ENCODE measurements at places on chromosomes 6 and 20.

DNA sequence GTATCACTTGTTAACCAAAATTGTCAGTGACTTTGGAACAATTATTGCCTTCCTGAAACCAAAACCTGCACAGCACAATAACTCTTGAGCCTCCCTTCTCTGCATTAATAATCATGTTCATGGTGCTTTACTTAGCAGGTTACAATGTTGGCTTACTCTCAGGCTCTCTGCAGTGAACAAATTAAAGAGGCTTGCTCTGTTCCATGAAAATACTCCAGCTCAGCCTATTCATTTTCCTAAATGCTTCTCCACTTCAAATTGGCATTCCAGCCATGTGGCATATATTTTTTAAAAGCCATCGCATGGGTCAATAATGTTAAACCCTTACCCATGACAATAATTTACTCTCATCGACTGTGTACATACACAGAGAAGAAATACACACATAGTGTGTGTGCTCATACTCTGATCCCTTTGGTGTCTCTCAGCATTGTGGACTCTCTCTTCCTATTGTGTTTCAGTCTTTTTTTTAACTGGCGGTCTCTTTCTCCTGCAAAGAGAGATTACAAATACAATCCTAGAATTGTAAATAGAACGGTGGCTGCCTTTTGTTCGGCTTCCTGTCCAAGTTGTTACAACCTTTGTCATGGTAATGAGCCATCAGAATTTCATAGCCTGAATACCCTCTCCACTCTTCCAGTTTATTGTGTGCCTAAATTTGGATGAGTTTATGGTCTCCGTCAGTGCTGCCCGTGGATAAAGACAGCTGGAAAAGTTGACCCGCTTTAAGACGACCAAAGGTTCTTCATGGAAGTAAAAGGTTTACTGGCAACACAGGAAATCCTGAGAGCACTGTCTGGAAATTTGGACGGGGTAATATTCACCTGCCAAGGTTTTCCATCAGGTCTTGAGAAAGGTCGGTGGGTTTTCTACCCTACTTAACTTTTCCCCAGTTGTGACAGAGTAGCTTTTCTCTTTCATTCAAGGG, 263.6 kb downstream of the CD83 start:
- DNase-seq = no peak

DNA sequence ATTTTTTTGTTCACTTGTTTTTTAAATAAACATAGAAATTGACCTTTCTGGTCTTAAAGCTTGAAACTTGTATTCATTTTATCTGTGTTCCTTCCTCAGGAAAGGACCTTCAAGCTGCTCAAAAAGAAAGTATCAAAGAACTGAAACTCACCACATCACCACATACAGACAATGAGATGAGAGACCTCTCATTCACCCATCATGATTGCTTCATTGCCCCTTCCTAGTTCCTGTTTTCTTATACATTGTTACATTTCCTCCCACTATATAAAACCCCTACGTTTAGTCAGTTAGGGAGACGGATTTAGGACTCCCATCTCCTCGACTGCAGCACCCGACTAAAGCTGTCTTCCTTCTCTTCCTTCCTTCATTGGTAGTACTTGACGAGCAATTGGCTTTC, 180.5 kb upstream of the OPRM1 start:
- DNase-seq = no peak

- DNase-seq = no peak
These were observed 58.8 kb downstream of the REV3L start for GRCh38 chr6:111423960-111424846.

DNA sequence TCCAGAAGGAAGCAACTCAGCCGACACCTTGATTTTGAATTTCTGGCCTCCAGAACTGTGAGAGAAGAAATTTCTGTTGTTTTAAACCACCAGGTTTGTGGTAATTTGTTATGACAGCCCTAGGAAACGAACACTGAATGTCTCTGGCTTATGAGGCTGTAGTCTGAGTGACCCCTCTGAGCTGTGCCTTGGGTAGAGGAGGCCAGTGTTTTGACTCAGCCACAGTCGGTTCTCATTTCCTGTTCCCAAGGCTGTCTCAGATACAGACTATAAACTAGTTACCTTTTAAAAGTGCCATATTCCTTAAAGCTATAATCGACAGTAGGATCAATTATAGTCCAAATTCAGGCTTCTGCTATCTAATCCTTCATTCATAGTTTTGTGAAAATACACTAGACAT, 391.2 kb upstream of the MAP3K7 start:
- DNase-seq = no peak

DNA sequence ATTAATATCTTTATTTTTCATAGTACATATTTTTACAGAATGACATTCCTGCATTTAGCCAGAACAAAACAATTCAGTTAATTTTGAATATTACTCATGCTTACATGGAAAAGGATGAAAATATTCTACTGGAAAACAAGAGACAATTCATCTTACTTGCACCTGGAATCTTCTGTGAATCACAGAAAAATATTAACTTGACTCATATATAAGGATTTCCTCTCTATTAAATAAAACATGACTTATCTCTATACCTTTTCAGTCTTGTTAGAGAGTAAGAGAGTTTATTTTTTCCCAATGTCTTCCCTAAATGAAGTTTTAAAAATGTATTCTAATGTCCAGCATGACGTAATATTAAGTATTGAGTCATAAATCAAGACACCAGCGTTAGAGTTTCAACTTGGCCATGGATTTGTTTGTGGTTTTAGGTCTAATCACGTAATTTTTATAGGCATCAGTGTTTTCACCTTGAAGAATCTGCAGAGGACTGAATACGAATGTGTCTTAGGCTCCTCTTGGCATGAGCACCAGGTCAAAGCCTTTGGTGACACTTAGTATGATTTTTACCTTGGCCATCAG, 445.1 kb upstream of the JAG1 start:
- DNase-seq = no peak

DNA sequence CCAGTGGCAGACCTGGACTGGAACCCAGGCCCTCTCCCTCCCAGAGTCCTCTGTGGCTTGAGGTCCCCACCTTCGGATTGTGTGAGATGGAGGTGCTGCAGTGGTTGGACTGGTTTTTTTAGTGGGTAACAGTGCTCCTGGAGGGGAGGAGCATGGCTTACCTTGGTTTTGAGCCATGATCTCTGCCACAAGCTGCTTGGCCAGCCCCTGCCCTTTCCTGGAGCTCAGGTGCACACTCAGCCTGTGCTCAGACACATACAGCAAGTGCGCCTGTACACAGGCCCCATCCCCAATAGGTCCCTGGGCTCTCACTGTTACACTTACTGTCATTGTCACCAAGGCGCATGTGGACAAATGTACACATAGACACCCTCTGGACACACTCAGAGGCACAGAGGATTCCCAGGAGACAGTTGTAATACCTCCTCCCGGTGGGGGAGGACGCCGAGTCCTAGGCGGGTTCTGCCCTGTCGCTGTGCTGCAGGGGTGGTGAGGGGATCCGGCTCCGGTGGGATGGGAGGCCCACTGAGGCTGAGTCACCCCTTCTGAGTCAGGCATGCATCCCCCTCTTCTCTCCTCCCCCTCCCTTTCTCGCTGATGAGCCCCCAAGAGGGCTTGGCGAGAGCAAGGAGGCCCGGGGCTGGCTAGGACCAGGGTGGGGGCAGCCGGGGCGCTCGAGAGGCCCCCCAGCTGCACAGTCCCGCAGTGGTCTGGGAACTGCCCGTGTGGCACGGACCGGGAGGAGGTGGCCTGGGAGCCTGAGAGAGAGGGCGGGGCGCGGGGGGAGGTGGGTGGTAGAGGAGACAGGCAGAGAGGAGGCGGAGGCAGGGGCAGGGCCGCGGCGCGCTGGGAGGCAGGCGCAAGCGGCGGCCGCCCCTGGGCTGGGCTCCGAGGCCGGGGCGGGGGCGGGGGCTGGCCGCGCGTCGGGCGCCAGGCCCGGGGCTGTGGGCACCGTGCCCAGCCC, 522 bp upstream of the EPB41L1 start:
- peak; percentile 20 for DNase-seq

- DNase-seq = no peak
These were observed 41.8 kb downstream of the SSR1 start for GRCh38 chr6:7271205-7271534.

DNA sequence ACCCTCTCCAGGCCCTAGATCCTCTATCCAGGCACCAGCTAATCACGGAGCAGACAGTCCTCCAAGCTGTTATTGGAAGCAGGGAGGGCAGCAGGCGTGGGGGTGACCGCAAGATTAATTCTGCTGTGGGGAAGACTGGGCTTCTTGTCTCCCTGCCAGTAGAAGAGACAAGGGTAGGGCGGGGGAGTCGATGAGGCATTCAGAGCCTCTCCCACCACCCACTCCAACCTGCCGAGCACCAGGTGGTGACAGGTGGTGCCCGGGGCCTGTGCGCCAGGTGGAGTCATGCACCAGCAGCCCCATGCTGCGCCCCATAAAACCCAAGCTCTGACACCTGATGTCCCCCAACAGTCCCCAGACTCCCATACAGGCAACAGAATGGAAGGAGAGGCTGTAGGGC, 89.6 kb downstream of the CDH22 start:
- no peak for DNase-seq

GRCh38 chr20:1939270-1939595, 44.0 kb downstream of the SIRPA start:
- DNase-seq = no peak

DNA sequence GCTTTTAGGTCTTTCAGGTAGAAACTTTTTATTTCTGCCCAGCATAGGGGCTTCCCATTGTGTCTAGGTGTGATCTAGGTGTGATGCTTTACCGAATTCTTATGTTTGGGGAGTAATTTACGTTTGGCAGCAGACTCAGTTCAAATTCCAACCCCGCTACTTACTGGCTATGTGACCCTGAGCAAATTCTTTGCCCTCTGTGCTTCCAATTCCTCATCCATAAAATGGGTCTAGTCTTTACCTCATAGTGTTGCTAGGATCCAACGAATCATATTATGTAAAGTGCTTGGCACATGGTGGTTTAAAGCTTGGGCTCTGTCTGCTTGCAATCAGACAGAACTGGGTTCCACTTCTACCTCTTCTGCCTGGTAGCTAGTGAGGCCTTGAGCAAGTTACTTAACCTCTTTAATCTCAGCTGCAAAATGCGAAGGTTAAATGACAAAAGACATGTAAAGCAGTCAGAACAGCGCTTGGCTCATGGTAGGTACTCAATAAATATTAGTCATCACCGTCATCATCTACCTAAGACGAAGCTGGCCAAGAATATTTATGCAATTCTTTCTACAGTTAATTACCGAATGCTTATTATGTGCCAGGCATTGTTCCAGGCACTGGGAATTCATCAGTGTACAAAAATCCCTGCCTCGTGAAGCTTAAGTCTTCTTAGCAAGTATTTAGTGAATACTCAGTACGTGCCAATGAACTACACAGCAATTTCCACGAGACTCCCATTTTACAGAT, 1.0 kb downstream of the NSFL1C start:
- no peak for DNase-seq

- no peak for DNase-seq
These were observed 187.7 kb upstream of the PRSS16 start for GRCh38 chr6:27059621-27060425.

- no peak for DNase-seq
These were observed 512.8 kb downstream of the MAFB start for GRCh38 chr20:40176098-40176841.

- no peak for DNase-seq
These were observed 94.9 kb downstream of the CDH4 start for GRCh38 chr20:61346996-61347395.

DNA sequence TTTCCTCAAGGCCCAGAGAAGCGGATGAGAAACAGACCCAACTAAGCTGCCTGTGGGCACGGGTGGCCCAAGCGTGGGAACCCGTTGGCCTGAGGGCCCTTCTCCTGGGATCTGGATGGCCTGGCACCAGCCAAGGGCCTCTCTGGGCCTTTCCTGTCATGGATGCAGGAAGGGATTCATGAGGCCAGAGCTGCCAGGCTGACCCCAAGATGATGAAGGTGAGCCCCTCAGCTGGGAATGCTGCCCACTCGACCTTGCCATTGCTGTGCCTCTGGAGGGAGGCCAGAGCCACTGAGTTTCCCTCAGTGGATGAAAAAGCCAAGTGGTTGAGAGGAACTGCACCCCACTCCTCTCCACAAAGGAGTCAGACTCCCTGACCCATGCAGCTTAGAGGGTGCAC, 171.2 kb downstream of the VEGFA start:
- no peak for DNase-seq

DNA sequence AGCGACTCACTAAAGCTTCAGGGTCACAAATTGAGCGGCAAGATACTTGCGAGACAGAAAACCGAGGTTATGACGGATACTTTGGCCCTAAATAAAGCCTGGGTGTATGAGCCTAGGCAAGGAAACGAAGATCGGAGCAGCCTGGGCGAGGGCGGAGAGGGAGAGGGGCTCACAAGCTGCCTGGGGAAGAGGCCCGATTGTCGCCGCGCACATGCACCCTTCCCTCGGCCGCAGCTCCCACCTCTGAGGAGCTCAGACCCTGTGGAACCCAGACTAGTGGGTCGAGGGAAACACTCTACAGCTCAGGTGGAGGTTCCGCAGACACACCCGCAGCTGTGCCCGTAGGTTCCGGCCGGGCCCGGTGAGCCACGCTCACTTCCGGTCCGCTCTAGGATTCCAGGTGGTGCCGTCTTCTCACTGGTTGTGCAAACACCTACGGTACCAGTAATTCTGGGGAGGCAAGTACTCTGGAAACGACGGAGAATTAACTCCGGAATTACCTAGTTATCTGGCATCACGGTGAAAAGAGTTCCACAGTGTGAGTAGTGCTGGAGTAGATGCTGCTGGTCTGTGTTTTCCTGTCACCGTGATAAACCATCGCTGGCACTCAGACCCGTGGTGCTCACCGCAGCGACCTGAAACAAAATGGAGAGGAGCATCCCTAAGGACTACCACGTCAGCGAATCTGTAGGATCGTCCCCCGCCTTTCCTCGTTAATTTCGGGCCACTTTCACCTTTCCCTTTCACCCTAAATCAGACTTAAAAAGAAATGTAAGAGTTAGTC, 61.5 kb downstream of the GPX5 start:
- peak; percentile 72 for DNase-seq

GRCh38 chr20:23013429-23013828, 21.7 kb upstream of the SSTR4 start:
- DNase-seq = no peak

DNA sequence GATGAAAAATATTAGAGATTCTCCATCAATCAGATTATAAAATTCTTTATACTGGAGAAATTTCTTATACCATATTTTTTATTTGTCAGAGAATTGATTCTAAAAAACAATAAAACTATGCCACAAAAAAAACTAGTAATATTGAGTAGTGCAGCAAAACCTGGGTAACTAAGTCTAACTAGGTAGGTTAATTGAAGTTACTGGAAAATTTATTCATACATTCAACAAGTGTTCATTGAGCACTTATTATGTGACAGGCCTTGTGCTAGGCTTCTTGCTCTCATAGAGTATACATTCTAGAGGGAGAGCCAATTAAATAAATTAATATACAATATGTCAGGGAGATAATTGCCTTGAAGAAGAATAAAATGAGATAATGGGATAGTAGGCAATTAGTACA, 189.4 kb downstream of the EYA4 start:
- no peak for DNase-seq

Measured in stimulated activated naive CD8-positive, alpha-beta T cell treated with anti-CD3 and anti-CD28 coated beads, Interleukin-15, amount 100 ng/mL, for 72 hours (primary cell).